ENCODE measurements at places on chromosomes 3 and 15. TPM values are rescaled to one million over a fixed set of nuclear protein-coding genes. Genes with fewer than 3 reads are reported as not detected.

The CHRNA5 gene
- 9.8 TPM for polyA plus RNA-seq

The ITIH3 gene
- not detected for polyA plus RNA-seq

The KCNMB2 gene
- polyA plus RNA-seq: 0.06 TPM

The VIPR1 gene
- 80.2 TPM for polyA plus RNA-seq

All from small intestine (tissue), 16 donors.